ENCODE measurements at places on chromosomes 5 and 9.

GRCh38 chr9:8331507-8332330 lies 532.1 kb upstream of the DMAC1 start:
- DNase-seq = no peak

GRCh38 chr5:3261081-3261480 lies 334.6 kb upstream of the IRX1 start:
- DNase-seq = no peak

- DNase-seq = no peak
Observed at GRCh38 chr9:16575986-16576245, 294.6 kb downstream of the BNC2 start.

GRCh38 chr5:143239882-143240518 lies 163.5 kb downstream of the NR3C1 start:
- DNase-seq = no peak

DNA sequence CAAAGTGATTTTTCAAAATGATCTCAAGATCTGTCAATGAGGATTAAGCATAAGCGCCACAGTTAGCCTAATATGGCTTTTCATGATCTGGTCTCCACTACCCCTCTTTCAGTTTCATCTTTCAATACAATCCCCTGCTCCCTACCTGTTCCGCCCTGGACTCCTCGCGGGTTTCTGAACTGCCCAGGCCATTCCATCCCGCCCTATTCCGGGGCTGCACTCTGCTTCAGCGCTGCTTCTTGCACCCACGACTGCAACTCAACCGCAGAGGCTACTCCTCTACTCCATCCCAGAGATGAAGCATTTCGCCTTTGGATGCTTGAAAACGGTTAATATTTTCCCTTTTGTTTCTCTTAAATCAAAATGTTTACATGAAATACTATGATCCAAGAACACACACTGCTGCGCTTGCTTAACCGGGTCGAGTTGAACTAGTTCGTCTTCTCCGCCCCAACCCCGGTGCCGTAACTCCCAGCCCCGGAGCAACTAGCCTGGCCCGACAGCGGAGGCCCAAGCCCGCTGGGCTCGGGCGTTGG lies 716 bp upstream of the OTULIN start:
- DNase-seq = peak; percentile 44

DNA sequence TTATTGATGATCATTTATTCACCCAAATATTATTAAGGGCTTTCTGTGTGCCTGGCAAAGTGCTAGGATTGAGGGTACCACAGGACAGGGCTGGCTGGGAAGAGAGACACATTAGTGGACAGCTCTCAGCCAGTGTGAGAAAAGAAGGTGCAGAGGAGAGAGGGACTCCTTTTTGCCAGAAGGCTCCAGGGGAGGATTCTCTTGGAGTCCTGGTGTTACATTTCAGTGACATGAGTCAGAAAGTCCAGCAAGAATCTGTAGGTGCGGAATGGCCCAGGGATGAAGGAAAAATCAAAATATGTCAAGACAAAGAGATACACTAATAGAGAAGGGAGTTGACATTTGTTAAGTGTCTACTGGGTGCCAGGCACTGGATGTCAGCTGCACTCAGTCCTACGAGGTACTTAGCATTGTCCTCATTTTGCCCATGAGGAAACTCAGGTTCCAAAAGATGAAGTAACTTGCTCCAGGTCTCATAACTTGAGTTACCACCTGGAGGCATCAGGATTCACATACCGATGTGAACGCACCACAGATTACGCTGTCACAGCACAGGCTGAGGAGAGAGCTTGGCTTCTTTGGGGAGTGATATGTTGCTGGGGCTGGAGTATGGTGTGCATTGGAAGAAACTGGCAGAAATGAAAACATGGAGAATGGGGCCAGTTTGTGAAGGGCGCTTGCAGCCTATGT lies 60.5 kb downstream of the RASGRF2 start:
- DNase-seq = no peak
